ENCODE measurements at places on chromosomes 1 and 21. TPM values are rescaled to one million over a fixed set of nuclear protein-coding genes. Genes with fewer than 3 reads are reported as not detected.

Gene SCMH1
- total RNA-seq = 37.6 TPM

Gene SAMD13
- 0.51 TPM for total RNA-seq

Gene S100A9
- total RNA-seq = 525 TPM

Gene ARMH1
- 1.6 TPM for total RNA-seq

Gene HSPA6
- total RNA-seq = 6.7 TPM
